ENCODE measurements at places on chromosomes 1 and 21. TPM values are rescaled to one million over a fixed set of nuclear protein-coding genes. Genes with fewer than 3 reads are reported as not detected.

Gene PRDM15
- total RNA-seq, result 4.6 TPM

Gene NR5A2
- total RNA-seq, result 1.1 TPM

- no peak overlapping the region for H3K4me3 ChIP-seq
- no peaks in the 10 kb centered on the region for H3K27me3 ChIP-seq
- H3K27ac ChIP-seq, result no peak overlapping the region
- DNase-seq, result no peak
These were observed 459.3 kb downstream of the PLPP3 start for GRCh38 chr1:56120021-56120420.

Gene TBX15
- total RNA-seq, result 0.28 TPM
